Bronchial epithelial cell (primary cell): ENCODE measurements at places on chromosomes 13 and 19. TPM values are rescaled to one million over a fixed set of nuclear protein-coding genes. Genes with fewer than 3 reads are reported as not detected.

GRCh38 chr13:98544104-98544710 lies 32.7 kb downstream of the STK24 start:
- DNase-seq: no peak

- DNase-seq: no peak
Observed at GRCh38 chr19:3179739-3180293, 1.2 kb downstream of the S1PR4 start.

- no peak for DNase-seq
Observed at GRCh38 chr13:68232351-68233130, 1002.4 kb upstream of the PCDH9 start.

DNA sequence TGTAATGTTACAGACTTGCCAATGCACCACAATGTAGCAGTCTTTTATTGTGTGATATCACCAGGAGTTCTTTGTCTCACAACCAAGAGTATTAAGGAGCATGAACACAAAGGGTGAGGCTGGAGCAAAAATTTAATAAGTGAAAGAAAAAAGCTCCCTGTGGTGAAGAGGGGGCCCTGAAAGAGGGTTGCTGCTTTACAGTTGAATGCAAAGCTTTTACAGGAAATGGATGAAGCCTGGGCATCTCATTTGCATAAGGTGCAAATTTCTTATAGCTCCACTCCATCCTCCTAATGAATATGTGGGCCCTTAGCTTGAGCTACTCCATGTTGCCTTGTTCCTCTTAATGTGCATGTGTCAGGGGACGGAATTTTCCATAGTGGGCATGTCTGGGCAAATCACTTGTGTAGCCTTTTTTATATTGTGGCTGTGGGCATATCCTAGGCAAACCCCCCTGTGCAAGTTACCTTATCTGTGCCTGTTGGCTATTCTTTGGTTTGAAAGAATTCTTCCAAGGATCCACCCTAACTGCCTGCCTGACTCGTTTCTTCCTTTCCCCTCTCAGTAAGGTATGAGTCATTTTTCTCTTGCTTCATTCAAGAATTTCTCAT lies 45.3 kb upstream of the TRPC4 start:
- peak; percentile 94 for DNase-seq

- no peak for DNase-seq
Observed at GRCh38 chr13:94505730-94506129, 26.2 kb upstream of the DCT start.

GRCh38 chr19:54100561-54100960 lies at the start of gene OSCAR:
TSS of gene OSCAR (minus strand) at chr19:54100803. CDS start at chr19:54100792, 11 bp downstream.
- DNase-seq: no peak

GRCh38 chr13:113428871-113429607 lies 24.2 kb downstream of the ADPRHL1 start:
- no peak for DNase-seq

DNA sequence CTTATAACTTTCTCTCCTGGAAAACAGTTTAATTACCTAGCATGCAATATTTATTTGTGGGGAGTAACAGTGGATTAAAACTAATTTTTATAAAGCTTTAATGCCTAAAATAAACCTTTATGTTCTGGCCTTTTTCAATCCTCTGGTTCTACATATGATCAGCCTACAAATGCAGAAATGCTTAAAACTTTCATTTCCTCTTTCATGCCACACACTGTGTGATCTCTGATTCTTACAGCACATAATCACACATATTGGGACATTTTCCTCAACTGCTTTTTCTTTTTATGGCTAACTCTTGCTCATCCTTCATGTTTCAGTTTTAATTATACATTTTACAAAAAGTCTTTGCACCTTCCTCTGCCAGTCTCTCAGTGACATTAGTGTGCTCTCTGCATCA lies 910.8 kb upstream of the SLITRK6 start:
- no peak for DNase-seq

- no peak for DNase-seq
Observed at GRCh38 chr19:36939153-36939552, 23.0 kb downstream of the ZNF568 start.

DNA sequence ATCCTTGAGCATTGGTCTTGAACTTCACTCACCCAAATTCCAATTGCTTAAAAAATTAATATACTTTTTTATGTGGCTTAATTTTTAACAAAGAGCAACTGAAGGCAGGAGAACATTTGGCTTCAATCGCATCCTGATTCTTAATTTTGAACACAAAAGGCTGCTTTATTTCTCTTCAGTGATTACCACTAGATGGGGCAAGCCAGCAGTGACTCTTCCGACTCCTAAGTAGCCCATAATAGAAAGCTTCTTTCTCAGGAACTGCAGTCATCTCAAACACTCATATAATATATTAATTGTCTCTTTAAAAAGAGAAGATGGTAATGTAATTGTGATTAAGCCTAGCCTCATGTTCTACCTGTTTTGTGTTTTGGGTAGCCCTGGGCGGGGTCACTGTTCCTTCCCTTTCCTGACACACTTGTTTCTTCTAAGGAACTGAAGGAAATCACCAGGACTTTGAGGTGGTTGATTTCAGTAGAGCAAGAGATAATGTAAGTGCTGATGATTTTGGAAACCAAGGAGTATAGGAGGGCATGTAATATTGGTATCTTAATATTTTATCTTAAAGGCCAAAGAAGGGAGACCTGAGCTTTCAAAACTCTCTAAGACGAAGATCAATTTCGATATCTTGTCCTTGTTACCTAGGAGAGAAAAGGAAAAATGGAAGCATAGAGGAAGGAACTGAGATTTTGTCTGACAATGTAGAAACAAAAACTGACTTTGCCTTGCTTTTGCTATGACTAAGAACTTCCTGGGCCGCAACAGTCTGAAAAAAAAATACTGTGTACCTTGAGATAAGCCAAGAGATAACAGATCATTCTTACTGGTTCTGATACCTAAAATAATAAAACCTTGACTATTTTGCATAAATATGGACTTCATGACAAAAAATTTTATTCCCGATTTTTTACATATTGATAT lies 73.1 kb downstream of the TNFSF13B start:
- peak; percentile 40 for DNase-seq

DNA sequence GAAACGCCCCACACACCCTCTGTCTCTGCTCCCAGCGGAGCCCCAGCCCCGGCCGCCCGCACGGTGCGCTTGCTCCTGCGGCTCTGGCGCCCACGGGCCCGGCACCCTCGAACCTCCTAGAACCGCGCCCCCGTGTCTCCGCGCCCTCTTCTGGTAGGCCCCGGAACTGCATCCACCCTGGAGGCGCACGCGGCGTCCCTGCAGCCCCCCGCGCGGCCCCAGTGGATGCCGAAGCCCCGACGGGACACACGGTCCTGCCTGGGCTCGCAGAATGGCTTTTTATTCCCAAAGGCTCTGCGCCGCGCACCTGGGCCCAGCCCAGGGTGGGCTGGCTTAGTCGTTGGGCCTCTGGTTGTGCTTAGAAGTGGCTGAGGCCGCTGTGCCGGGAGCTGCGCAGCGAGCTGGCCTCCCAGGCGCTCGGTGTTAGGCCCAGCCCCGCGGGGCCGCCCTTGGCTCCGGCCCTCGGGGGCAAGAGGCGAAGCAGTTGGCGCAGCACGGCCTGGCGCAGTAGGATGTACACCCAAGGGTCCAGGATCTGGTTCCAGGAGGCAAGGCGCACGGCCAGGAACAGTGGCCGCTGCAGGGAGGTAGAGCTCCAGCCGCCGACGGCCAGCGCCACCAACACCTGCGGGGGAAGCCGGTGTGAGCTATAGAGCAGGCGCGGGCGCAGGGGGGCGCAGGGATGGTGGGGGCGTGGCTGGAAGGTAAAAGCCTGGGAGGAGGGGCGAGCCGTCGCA lies 2.8 kb downstream of the PTGER1 start:
- no peak for DNase-seq

GRCh38 chr13:51623473-51623872 lies 39.2 kb downstream of the WDFY2 start:
- no peak for DNase-seq

GRCh38 chr19:32652894-32653598 lies 21.9 kb downstream of the ANKRD27 start:
- DNase-seq: no peak

DNA sequence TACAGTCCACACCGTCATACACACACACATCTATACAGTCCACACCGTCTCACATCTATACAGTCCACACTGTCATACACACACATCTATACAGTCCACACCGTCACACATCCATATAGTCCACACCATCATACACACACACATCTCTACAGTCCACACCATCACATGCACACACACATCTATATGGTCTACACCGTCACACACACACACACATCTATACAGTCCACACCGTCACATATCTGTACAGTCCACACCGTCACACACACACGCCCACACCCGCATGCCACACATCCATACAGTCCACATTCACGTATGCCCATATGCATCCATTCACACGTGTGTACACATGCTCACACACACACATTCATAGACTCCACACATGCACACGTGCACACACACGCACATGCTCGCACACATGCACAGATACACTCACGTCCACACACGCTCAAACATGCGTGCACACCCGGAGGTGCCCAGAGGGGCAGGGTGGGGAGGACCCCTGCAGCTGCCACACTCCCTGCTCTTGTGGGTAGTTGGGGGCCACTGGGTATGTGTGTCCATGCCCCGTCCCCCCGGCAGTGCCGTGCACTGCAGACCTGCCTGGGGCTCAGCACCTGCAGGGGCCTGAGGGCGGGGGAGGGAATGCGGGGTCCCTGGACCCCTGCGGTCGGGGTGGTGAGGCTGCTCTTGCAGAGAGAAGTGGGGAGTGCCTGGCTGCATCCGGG lies 29.2 kb downstream of the PIAS4 start:
- no peak for DNase-seq

- DNase-seq: no peak
Observed at GRCh38 chr19:8486661-8487136, 15.7 kb downstream of the PRAM1 start.

GRCh38 chr13:33066329-33066728 lies 50.1 kb downstream of the KL start:
- DNase-seq: no peak

Gene CEACAM3
- total RNA-seq: 0.26 TPM in 1 of 2 replicates, not detected in the other

GRCh38 chr13:59677966-59678814 lies 485.5 kb downstream of the DIAPH3 start:
- peak; percentile 64 for DNase-seq

- DNase-seq: no peak
Observed at GRCh38 chr13:78595495-78596398, 7.6 kb downstream of the POU4F1 start.

GRCh38 chr19:15282311-15282705 lies 50.0 kb downstream of the BRD4 start:
- DNase-seq: peak; percentile 89

Gene PRSS57
- total RNA-seq: not detected in 2 replicates

Gene ZNF71
- 5.6 and 6.1 TPM in 2 replicates for total RNA-seq

GRCh38 chr13:42073683-42074082 lies 25.2 kb downstream of the DGKH start:
- no peak for DNase-seq

Gene CFAP97D2
- not detected in 2 replicates for total RNA-seq

DNA sequence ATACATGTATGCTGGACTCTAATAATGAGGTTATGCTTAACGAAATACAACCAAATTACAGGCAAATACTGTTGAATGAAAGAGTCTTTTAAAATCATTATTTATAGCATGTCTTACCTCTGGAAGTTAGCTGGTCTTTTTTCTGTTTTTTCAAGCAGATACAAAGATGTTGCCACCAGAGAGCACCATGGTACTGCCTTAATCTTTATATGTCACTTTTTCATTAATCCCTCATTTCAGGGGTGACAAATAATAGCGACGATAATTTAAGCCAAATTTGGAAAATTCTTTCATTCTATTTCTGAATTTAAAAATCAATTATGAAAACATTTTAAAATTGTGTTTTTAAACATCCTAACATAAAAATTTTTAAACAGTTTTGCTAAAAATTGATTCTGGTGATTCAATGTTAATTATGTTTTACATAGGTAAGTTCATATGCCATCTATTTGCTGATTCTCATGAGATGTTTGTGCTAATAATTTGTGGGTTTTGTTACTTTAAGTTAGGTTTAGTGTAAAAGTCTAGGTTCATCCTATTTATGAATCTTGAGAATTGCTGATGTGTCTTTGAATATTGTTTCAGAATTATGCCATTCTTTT lies 379.3 kb upstream of the SGCG start:
- DNase-seq: peak; percentile 36

Gene SCEL
- total RNA-seq: 60.8 and 185 TPM in 2 replicates

DNA sequence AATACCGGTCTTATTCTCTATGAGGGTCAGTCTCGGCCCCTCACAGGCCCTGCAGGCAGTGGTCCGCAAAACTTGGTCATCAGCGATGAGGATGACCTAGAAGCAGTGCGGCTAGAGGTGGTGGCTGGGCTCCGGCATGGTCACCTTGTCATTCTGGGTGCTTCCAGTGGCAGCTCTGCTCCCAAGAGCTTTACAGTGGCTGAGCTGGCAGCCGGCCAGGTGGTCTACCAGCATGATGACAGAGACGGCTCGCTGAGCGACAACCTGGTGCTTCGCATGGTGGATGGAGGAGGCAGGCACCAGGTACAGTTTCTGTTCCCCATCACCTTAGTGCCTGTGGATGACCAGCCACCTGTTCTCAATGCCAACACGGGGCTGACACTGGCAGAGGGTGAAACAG lies 1.8 kb downstream of the FREM2 start:
- no peak for DNase-seq

GRCh38 chr13:105153611-105154010 lies 1381.9 kb downstream of the EFNB2 start:
- DNase-seq: peak; percentile 2

Gene ZNF554
- total RNA-seq: 3.2 and 3.9 TPM in 2 replicates
